H54 (cell line): ENCODE measurements at places on chromosomes 6 and 20.

DNA sequence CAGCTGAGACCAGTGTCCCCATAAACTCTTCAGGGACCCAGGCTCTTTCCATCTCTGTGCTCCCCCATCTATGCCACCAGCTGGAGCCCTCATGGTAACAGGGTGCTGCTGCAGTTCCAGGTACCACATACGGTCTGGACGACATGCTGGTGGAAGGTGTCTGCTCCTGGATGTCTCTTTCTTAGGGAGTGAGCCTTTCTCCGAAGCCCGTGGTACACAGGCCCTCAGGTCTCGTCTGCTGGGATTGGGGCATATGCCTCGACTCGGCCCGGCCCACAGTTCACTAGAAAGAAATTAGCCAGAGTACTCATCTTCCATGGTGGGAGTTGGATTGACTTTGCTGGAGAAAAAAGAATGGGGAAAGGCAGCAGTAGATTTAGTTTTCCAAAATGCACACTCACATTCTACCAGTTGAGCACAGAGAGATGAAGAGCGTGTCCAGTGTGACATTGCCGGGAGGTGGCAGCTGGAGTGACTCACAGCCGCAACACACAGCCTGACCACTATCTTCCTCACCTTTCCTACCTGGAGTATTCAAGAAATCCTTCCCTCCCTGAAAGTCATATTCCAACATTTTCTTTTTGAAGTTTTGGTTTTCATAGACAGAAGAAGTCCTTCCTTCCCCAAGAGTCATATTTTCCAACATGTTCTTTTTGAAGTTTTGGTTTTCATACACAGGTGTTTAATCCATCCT, 18.6 kb upstream of the SPO11 start:
- no peak for DNase-seq

DNA sequence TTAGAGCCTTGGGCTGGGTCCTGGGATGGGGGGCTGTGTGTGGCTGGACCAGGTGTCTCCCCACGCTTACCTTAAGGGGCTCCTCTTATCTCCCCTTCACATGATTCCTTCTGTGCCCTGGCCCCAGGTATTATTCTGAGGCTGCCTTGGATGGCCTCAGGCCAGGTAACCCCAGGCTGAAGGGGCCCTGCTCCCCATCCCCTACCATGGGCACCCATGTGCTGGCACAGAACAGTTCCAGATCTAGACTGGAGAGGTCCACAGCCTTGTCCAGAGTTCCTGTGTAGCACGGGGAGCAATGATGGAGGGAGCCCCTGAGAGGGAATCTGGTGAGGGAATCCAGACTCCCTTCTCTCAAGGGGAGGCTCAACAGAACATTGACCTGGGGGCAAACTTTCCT, 32.1 kb downstream of the MOCS1 start:
- DNase-seq = no peak

GRCh38 chr6:83067448-83068439, at the start of gene DOP1A:
TSS of gene DOP1A (plus strand) at chr6:83067671. CDS start at chr6:83096978, 29,307 bp downstream.
- peak; percentile 87 for DNase-seq

GRCh38 chr6:108874470-108875160, 26.4 kb downstream of the ARMC2 start:
- DNase-seq = no peak
